ENCODE measurements at places on chromosomes 6 and 20.
A peak's percentile ranks its signal among the peaks of the same experiment; 100 is the strongest.

GRCh38 chr6:130964808-130965604, 98.0 kb downstream of the EPB41L2 start:
- DNase-seq, result no peak

DNA sequence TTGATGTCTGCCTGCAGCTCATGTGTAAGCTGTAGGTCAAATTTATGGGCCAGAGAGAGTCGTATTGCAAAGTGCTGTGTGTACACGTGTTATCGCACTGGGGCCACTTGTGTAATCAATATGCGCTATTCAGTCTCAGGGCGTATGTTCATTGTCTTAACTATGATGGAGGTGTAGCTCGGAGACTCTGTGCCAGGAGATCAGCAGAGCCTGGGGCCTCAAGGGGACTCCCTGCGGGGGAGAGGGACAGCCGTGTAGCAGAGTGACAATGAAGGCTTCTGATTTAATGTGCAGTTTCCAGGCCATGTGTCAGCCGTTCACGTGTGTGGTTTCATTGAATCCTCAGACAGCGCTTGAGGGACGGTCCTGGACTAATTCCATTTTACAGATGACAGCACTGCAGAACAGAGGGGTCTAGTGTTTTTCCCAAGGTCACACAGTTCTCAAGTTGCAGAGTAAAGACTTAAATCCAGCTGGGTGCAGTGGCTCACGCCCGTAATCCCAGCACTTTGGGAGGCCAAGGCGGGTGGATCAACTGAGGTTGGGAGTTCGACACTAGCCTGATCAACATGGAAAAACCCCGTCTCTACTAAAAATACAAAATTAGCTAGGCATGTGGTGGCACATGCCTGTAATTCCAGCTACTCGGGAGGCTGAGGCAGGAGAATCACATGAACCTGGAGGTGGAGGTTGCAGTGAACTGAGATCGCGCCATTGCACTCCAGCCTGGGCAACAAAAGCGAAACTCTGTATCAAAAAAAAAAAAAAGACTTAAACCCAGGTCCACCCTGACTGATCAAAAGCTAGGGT, 242.5 kb downstream of the PREX1 start:
- peak; percentile 37 for DNase-seq

DNA sequence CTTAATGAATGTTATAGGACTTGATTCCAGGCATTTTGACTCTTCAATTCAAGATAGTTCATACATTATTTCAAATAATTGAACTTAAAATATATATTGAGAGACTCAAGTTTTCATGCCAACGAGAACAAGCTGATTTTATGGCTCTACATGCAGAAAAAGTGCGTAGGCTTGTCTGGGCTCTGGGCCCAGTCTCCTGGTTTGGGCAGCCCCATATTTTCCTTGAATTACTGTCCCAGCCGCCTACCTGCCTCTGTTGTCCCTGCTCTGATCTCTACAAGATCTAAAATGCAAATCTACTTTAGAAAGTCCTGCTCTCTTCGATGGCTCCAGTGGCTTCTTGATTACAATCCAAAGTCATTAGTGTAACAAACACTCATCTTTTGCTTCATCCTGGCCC, 537.4 kb upstream of the CHD6 start:
- no peak for DNase-seq

GRCh38 chr20:14412065-14412681, 74.8 kb upstream of the FLRT3 start:
- DNase-seq, result no peak

- DNase-seq, result no peak
Observed at GRCh38 chr6:54289426-54289825, 18.8 kb upstream of the TINAG start.

GRCh38 chr6:21611485-21611884, 17.9 kb downstream of the SOX4 start:
- no peak for DNase-seq

- no peak for DNase-seq
Observed at GRCh38 chr6:16818992-16819626, 57.8 kb upstream of the ATXN1 start.

- no peak for DNase-seq
Observed at GRCh38 chr20:2122936-2123335, 21.3 kb downstream of the STK35 start.

- DNase-seq, result no peak
Observed at GRCh38 chr6:113449051-113449450, 408.1 kb upstream of the MARCKS start.

DNA sequence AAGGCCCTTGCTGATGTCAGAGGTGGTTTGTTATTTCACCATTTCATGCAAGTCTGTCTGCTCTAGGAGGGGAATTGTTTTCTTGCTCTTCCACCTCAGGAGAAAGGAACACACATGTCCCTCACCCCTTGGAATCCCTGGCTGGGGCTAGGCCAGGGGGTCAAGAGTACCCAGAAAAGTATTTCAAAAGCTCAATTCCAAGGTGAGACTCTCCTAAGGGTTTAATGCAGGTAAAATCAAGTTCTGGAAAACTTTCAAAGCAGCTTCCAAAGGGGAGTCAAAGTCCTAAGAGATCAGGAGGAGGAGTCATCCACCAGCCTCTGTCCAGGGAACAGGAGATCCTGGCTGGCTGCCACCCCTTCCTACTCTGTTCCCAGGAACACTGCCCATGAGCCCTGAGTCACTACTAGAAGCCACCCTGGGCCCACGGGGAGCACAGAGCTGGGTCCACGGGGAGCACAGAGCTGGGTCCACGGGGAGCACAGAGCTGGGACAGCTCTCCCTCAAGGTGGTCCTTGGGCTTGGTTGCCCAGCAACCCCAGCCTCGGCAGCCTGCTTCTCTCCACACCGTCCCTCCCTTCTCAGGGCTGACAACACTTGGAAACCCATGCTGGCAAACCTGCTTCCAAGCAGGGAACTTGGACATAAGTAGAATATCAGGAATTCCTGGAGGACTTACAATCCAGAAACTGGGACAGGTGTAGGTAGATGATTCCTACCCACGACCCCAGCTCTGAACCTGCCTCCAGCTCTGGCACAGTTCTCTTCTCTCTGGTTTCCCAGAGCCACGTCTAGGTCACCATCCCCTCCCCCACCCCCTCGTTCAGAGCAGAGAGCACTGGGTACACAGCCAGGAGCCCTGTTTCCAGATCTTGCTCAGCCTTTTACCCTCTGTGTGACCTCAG, 35.3 kb upstream of the CDKN1A start:
- DNase-seq, result no peak

DNA sequence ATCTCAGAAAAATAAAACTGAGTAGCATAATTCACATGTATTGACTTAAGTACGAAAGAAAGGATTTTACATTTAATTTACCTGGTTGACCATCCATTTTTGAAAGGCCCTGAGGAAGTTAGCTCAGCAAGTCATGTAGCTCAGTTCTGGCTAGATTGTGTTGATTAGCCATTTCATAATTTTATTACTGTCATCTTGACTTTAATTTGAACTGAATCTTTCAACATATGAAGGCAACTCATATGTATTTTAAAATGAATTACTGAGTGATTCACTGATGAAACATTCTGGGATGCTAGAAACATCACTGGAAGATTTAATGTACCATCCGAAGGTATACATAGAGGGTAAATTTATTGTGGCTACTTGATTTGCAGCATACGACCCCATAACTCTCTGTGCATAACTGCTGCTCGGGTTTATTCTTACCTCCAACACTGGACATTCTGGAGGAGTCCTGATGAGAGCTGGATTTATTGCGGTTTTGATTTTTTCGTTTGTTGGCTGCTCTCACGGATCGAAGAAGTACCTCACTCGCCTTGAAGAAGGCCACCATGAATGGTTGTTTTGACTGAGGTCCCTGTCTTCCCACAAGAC, 101.7 kb downstream of the BMP5 start:
- DNase-seq, result no peak

- DNase-seq, result no peak
Observed at GRCh38 chr6:50021894-50022293, at the start of gene DEFB110. DEFB110 (minus strand) TSS chr6:50021994; CDS start chr6:50021935, 59 bp downstream.

GRCh38 chr6:48765352-48765961, 654.5 kb upstream of the PTCHD4 start:
- no peak for DNase-seq

DNA sequence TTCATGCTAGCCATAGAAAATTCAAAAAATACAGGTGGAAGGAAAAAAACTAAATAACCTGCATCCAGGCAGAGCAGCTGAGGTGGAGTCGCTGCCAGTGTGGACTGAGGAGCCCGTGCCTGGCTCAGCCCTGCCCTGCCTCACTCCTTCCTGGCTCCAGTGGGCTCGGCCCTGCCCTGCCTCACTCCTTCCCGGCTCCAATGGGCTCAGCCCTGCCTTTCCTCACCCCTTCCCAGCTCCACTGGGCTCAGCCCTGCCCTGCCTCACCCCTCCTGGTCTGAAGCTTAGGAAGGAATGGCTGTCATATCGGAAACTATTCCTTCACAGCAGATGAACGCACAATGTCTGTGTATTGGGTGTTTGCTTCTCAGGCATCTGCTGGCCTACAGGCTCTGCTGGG, 142.1 kb downstream of the SMOC2 start:
- no peak for DNase-seq

DNA sequence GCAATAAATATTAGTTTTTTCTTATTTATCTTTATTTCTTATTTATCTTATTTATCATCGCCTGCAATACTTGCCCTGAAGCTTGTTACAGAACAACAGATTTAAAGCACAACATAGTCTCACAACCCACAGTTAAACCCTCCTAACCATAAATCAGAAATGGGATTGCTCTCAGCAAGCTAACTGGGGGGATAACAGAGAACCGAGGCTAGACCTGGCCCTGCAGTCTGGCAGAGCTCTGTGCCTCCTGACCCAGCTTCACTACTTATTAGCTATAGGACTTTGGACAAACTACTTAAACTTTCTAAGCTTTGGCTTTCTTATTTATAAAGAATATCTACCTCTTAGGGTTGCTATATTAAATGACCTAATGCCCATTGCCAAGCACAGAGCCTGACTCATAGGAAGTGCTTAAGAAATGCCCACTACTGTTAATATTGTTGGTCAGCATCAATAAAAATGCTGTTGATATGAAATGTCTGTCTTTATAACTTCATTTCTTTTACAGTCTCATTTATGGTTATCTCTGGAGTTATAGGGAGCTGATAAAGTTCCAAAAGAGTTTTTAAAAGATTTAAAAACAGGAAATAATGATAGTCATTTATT, 87.9 kb upstream of the BEND6 start:
- no peak for DNase-seq

DNA sequence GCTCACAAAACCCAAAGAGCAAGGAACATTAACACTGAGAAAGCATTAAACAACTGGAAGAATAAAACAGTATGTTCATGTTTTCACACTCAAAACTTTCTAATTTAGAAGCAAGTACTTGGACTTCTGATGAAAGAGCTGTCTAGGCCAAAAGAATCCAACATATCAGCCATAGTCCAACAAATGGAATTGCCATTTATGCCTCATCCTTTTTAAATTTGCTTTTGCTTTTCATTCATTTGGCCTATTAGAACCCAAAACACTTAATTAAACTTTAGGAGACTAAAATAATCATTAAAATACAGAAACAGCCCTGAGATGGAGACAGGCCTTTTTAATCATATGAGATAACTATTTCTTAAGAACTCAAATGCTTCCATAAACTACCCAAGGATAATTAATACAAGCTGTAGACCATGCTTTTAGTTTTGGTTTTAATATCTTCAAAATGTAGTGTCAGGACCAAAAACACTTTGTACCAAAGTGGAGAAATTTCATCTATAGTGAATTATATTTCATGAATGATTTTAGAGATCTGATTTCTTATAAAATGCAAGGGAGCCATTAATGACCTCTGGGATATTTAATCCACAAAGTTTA, 166.5 kb downstream of the KIF6 start:
- no peak for DNase-seq

- DNase-seq, result no peak
Observed at GRCh38 chr6:130381459-130382380, 15.9 kb downstream of the TMEM200A start.

DNA sequence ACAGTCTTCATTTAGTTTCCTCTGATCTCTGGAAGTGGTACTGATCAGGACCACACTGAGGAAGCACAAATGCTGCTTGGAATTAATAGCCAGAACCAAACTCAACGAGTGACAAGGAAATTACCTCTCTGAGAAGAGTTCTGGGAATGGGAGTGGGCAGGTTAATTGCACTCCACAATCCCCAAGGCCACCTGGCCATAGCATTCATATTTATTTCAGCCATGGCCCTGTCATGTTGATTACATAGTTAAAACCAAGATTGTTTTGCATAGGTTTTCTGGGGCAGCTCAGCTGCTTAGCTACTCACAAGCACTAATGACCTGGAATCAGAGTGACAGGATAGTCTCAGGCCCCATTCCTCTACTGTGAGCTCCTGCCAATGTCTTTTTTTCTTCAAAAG, 230.2 kb upstream of the RIMS1 start:
- DNase-seq, result no peak

DNA sequence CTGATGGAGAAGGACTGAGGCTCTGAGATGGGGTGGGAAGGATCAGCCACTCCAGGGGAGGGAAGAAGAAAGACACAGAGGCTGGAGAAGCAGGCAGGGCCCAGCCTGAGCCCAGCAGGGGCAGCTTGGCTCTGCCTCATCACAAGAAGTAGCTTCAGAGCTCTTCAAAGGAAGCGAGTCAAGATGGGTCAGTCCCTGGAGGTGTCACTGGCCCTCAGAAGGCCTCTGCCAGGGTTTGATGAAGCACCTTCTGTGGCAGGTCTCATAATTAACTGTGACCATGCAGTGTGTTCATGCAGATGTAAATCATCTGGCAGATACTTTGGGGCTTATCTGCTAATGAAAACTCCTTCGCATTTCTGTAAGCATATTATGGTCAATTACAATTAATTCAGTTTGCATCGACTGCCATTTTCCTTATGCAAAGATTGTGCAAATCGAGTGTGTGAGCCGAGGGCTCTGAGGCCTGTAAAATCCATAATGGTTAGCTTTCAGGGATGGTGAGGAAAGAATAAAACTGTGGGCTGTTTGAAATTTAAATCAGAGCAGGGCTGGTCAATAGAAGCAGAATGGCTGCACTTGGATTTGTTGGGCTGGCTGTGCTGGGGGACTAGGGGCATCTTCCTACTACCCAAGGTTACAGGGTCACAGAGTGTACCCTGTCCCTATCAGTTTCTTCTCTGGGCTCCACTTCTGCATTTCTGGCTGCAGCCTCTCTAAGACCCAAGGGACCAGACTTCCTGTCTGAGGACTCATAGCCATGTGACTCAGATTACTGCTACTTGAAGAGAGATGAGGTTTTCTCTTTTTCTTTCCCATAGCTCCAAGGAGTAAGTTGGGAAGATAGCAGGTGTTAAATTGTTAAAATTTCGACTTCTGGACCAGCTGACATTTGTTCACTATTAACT, 376.6 kb downstream of the DHX35 start:
- DNase-seq, result no peak

- DNase-seq, result no peak
Observed at GRCh38 chr20:23350904-23351838, 580 bp downstream of the NXT1 start.

- DNase-seq, result no peak
Observed at GRCh38 chr20:48523191-48523995, 304.4 kb downstream of the PREX1 start.

- no peak for DNase-seq
Observed at GRCh38 chr20:44052166-44052565, 134.8 kb downstream of the JPH2 start.

DNA sequence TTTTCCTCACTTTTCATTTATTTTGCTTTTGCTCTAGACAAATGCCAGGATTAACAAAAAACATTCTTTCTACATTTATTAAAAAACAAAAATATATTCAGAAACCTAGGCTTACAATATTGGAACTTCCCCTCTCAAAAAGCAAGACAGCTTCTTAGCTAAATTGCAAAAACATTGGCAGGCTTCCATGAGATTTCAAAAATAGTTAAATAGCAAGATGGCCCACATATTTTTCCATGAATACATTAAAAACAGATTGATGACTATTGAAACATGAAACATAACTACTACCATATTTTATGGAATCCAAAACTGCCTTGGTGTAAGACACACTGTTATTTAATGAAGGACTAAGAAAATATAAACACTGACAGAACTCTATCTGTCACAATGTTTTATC, 92.0 kb downstream of the LY86 start:
- no peak for DNase-seq
